ENCODE measurements at places on chromosomes 13 and 19.
A peak's percentile ranks its signal among the peaks of the same experiment; 100 is the strongest.

GRCh38 chr19:21940684-21941083, 70.1 kb downstream of the ZNF208 start:
- no peak for DNase-seq

DNA sequence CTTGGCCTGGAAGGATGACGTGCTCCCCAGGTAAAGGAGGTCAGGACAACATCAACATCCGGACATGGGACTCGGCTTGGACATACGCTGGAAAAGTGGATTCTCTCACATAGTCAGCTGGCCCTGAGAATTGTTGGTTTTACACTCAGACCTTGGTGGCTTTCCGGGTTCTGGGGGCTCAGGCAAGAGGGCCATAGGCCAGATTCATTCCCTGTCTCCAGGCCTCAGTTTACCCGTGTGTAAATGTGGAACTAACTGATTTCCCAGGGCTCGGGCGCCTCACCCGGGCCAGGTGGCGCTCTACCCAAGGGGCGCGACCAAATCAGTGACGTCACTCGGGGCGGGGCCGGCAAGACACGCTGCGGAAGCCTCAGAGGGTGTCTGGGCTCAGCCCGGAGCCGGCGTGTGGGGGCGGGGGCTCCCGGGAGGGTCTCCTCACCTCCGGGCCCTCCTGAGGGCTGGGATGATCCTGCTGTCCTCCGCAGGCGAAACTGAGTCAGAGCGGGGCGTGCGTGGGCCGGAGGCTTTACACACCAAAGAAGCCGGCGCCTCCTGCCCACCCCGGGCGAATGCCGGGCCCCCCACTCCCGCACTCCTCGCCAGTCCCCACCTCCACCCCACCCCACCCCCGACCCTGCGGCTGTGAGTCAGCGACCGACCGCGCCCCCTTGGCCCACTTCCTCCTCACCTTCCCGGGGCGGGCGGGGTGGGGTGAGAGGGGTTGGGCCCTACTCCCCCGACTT, 862 bp upstream of the VASP start:
- DNase-seq, result peak; percentile 95

DNA sequence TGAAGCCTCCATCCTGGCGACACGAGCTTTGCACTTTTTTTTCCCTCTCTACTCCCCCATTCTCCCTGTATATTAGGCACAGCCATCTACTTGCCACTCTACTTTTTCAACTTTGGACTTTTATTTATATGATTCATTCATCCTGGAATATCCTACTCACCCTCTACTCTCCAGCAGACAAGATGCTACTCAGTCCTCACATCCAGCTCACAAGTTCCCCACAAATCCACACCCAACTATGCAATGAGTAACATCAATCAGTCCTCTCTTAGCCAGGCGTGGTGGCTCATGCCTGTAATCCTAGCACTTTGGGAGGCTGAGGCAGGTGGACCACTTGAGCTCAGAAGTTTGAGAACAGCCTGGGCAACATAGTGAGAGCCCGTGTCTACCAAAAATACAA, 23.9 kb upstream of the URAD start:
- DNase-seq, result no peak

DNA sequence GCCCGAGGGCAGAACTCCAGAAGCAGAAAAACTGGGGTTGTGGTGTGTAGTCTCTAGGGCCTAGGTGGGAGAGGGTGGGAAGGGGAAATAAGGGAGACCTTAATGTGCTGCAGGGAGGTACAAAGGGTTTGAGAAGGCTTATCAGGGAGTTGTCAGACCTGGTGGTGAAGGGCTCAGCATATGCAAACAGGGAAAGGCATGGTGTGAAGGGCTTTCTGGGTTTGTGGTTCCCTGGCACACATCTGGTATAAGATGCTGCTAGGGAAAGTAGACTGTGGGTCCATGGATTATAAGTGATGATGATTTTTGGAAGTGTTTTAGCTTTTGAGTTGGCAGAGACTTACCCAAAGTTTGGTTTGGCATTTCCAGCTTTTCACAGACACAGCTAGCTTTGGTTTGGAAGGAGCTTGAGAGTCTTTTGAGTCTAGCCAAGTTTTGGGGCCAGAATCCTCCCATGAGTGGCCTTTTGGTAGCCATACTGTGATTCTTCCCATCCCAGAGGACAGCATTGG, 2.2 kb downstream of the TRIM28 start:
- DNase-seq, result no peak

- DNase-seq, result no peak
Observed at GRCh38 chr13:101755228-101755887, 302.9 kb downstream of the ITGBL1 start.

DNA sequence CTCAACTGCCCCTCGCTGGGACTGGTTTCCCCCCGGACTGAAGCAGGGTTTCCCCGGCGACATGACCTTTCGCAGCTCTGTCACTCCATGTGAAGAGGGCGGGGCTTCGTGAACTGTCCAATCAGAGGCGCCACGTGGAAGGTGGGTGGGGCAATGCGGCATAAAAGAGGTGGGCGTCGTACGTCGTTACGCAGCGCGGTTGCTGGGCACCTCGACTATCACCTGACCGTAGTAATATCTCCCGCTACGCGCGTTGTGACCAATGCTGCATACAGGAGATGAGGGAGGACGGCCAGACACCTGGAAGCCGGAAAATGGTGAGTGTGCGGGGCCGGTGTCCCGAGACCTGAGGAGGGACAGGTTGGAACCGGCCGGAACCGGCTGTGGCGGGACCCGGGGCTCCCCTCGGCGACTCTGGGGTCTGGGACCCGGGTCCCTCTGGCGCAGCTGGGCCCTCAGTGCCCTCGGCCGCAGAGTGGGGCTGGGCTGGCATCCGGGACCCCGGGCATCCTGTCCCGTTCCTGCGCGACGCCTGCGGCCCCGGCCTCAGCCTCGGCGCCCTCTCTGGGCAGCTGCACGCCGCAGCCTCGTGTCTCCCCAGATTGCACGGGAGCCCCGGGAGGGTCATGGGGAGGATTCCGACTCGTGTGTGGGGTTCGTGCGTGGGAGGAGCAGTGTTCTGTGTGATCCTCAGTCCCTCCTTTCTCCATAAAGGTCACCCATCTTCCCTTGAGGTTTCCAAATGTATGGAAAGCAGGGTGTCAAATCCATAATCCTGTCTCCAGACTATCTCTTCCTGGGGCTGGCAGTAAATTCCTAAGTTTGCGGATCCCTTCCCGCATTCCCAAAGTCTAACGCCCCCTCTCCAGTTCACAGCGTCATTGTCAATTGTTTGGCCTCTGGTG, 32.2 kb downstream of the ZNF136 start:
- peak; percentile 74 for DNase-seq

GRCh38 chr19:9799162-9799561, 19.7 kb downstream of the FBXL12 start:
- DNase-seq, result no peak

DNA sequence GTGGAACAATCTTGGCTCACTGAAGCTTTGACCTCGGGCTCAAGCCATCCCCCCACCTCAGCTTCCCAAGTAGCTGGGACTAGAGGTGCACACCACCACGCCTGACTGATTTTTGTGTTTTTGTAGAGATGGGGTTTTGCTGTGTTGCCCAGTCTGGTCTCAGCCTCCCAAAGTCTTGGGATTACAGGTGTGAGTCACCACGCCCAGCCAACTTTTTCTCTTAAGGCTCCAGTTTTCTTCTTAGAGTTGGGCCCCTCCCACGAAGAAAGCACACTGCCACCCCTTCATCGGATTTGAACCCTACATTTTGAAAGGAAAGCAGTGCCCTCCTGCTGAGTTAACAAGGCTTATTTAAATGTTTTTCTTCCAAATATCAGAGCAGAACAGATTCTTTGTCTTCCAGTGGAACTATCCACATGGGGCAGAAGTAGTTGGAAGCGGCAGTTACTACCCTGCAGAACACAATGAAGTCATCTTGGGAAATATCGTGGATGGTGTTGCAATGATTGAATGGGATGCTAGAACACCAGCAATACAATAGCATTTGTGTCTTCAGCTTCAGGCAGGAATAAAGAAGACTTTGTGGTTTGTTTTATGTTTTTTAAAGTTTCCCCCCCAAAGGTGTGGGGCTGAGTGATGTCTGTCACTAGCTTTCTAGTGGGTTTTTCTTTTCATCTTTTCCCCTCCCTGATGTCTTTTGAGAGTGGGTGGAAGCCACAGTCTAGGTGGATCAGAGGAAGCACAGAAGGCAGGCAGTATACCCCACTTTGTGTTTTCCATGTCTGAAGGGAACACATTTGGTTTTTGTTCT, 8.9 kb downstream of the ACTN4 start:
- peak; percentile 68 for DNase-seq

- no peak for DNase-seq
Observed at GRCh38 chr13:67043901-67044300, 186.2 kb downstream of the PCDH9 start.

GRCh38 chr13:43537124-43537523, 249.6 kb downstream of the ENOX1 start:
- no peak for DNase-seq

DNA sequence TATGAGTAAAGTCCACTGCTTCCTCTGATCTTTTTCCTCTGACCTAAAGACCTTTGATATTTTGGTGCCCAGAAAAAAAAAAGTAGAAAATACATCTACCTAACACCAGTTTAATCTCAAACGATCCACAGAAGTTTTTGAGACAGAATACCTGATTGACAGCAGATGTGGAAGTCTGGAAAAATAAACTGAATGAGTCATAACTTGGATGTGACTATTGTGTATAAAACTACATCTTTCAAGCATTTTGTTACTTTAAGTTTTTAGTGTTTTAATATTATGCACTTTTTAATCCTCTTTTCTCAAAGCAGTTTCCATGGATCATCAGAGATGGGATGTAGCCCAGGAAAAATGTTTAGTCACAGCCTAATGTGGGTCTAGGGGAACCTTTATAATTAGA, 216.1 kb downstream of the SLITRK1 start:
- DNase-seq, result no peak

DNA sequence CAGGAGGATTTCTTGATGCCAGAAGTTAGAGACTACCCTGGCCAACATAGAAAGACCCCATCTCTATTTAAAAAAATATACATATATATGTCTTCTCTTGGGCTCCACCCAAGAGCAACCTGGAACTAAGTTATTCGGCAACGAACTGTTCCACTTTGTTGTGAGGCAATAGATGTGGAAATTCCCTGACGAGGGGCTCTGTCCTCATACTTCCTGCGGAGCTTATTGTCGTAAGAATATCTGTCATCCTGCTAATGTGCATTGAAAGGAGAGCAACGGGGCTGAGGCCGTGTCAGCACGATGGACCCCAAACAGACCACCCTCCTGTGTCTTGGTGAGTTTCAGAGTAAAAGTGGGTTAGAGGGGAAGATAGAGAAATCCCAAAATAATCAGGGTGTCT, at the start of gene FCAR:
FCAR (plus strand) TSS at position 246 of the 400 bp plus-strand sequence; CDS start at position 301, 55 bp downstream.
- no peak for DNase-seq

GRCh38 chr19:43499042-43499441, 5.5 kb downstream of the PHLDB3 start:
- no peak for DNase-seq
